Upper lobe of left lung (tissue), 6 donors: ENCODE measurements at places on chromosomes 2 and 18.

- no peak for DNase-seq
Measured at GRCh38 chr18:45588376-45589355, 26.6 kb upstream of the SLC14A2 start.

GRCh38 chr2:68032702-68033101, 30.1 kb downstream of the C1D start:
- DNase-seq: no peak

DNA sequence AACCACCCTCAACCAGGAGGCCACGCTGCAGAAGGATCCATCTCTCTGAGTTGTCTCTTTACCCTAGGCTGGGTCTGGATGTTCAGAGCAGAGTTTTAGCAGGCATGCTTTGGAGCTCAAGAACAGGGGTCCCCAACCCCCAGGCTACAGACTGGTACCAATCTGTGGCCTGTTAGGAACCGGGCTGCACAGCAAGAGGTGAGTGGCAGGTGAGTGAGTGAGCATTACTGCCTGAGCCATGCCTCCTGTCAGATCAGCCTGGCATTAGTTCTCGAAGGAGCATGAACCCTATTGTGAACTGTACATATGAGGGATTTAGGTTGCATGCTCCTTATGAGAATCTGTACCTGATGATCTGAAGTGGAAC, 172.5 kb downstream of the UXS1 start:
- no peak for DNase-seq

GRCh38 chr18:24055878-24056277, 41.3 kb downstream of the TTC39C start:
- DNase-seq: no peak

DNA sequence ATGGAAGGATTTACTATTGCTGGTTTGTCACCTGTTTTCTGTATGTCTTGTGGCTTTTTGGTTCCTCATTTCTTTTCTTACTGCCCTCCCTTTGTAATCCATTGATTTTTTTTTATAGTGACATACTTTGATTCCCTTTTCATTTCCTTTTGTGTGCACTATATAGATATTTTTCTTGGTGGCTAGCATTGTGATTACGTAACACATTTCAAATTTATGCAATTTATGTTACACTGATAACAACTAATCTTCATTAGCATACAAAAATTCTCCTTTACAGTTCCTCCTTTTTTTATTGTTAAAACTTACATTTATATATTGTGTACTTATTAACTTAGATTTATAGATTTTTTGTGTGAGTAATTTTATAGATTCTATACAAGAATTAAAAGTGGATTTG, 80.6 kb downstream of the OTX1 start:
- DNase-seq: no peak

DNA sequence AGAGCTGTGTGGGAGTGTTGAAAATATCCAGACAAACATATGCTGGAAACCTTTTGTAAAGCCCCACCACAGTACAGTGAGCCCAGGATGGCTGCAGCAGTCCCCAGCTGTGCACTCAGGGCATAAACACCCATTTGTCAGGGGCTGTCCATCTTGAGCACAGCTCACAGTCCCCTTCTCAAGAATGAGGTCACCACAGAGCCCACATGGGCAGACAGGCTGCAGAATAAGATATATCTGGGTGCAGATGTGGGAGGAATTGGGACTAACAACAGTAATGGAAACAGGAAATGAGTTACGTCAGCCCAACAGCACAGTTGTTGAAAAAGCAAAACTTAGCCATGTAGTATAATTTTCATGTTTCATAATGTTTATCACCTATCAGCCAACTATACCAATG, 219.6 kb downstream of the ETAA1 start:
- no peak for DNase-seq

DNA sequence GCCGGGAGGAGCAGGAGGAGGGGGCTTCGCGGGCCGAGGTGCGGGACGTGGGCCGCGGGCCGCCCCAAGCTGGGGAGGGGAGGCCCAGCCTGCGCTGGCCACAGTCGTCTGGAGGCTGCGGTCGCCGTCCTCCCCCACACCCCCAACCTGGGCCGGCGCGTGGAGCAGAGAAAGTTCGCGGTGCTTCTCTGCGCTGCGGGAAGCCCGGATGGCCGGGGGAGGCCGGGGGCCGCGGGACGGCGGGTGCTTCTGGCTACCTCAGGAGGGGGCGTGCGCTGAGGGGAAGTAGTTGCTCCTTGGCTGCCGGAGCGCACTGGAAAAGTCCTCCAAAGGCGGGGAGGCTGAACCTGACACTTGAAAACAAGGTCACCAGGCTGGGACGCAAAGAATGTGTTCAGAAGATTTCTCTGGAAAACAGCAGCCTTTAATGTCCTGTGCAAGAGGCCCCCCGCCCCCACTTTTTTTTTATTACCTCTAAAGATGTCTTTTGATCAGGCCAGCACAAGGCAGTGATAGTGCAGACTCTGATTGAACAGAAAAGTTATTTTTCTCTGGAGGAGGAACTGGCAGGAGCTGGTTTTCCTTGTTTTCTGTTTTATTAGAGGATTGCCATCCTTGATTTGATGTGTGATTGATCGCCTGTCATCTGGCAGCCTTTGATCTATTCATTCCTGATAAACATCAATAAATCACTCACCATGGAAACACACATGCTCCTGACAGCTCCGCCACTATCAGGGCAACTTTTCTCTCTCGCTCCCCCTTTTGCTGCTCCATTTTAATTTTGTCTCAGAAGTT, 1.6 kb downstream of the TSHZ1 start:
- DNase-seq: peak; percentile 90

GRCh38 chr2:7633566-7634153, 716.4 kb downstream of the RNF144A start:
- DNase-seq: no peak

DNA sequence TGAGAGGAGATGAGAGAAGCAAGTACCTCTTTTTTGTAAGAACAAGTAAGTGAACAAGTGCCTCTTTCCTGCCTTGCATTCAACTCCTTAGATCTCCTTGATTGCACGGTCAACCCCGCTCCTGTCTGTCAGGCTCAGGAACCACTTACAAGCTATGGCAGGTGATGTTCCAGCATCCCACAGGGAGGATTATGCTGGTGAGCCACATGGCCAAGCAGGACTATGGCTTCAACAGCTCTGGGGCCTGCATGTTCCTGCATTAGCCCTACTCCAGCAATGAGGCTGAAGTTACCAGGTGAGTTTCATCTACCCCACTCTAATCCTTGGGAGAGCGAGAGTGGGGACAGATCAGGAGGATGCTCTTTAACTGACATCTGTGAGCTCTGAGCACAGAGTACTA, 29.5 kb downstream of the TTC32 start:
- no peak for DNase-seq

GRCh38 chr2:191537921-191538320, 140.0 kb upstream of the NABP1 start:
- no peak for DNase-seq

DNA sequence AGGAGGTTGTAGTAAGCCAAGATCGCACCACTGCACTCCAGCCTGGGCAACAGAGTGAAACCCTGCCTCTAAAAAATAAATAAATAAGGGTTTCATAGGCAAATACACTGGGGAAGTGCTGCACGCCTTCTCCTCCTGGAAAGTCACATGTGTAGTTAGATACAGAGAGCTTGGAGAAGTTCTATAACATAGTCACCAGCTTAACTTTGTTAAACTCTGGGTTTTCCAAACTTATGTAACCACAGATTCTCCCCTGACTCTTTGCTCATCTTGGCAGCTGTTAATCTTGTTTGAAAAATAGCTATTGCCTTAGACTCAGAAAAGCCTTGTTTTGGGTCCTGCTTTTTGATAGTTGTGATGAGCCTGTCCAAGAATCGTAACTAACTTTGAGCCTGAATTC, 25.2 kb downstream of the KIAA2012 start:
- DNase-seq: no peak

GRCh38 chr18:61854578-61855448, 38.0 kb downstream of the RNF152 start:
- no peak for DNase-seq

DNA sequence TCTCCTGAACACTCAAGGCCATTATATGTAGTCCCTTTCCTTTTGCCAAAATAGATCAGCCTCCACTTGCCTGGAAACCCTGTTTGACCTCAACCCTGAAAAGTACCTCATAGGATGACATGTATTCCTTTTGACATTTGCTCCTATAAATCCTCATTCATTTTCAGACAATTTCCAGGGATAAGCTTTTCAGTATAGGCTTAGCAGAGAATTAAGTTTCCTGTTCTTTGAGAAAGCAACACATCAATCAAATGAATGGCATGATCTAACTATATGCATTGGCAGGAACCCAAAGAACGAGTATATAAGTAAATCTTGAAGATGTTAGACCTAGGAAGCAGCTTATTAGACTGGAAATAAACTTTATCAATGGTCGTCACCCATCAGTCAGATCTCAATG, 483.0 kb downstream of the CCDC85A start:
- DNase-seq: no peak

- no peak for DNase-seq
Measured at GRCh38 chr2:238949710-238950345, 101.9 kb downstream of the TWIST2 start.

DNA sequence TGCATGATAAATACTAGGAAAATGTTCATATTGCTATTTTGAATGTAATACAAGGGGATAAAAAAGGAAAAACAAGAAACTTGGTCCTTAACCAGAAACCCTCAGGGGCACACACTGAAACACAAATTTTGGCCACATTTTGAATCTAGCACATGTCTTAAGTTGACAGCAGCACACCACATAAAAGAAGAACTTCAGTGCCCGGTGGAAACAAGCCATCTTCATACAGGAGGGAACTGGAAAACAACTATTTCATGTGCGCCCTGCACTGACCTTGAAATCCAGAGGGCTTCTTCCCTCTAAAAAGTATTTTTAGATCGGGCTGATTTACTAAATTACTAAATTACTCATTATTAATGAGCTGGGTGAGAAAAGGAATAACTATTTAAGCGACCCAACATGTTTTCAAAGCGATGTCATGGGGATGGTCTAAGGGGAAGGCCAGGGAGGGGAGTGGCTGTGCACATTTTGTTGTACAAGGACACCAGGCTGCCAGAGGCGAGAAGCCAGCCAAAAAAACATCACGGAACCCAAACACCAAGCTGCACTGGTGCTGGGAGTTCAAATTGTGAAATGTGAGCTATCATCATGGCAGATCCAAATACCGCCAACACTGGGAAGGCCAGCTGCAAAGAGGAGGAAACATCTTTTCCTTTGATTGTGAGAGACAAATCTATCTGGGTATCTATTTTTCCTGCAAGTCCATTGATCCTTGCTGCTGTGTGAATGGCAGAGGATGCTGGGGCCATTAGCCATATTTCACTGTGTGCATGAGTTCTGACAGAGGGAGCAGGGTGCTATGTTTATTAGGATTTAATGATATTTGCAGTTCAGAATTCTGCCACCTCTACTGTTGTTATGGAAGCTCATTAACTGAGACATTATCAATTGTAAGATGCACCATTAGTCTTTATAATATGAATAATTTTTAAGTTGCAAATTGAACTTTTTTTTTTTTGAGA, 150.7 kb upstream of the LMAN1 start:
- no peak for DNase-seq

DNA sequence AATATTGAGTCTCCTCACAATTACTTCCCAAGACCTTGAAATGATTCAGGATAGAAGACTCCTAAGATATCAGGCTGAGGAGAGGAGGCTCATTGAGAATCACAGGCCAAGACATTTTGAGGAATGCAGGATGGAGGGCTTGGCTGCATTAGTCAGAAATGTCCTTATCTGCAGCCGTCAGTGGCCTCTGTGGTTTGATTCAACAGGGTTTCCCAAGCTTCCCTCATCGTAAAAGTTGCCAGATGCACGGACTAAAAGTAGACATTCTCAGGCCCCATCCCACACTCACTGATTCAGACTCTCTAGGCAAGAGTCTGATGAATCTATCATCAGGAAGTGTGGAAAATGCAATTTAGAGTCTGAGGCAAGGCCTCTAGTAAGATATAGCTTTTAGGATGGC, 34.0 kb upstream of the TMEM178A start:
- no peak for DNase-seq

DNA sequence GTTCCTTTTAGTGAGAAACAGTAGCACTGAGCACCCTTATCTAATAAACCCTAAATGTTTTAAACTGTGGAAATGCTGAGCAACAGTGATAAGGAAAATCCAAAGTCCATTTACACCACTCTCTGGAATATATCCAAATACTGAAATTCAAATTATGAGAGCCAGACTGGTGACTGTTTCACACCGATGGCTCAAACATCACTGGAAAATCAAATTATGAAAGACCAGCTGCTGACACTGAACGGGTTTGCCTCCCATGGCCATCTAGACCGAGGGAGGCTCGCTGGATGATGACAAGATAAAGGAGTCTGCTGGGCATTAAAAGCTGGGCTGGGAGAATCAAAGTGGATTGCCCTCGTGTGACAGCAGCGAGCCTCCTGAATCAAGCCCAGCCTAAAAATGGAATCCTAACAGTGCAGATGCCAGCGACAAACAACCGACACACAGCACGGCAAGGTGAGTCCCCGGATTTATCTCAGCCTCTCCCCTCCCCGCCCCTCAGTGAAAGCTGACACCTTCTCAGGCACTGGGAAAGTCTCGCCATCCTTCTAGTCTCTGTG, 30.3 kb downstream of the SERPINE2 start:
- no peak for DNase-seq

GRCh38 chr18:48106976-48107781, 176.7 kb upstream of the SMAD2 start:
- no peak for DNase-seq

DNA sequence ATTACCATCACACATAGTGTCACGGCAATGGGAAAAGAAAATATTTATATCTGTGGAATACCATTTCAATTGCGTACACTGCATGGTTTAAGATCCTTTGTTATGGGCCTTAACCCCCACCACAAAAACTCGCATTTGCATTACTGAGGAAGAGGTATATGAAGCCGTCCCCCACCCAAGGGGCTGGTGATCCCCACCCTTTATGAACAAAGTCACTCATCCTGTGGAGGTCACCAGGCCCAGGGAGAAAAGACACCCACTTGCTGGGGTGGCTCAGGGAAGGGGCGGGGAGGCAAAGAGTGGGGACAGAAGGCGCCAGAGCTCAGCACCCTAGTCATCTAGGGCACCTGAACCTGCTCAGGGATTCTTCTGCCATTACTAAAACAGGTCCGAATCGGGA, 133.8 kb downstream of the ZNF516 start:
- no peak for DNase-seq

DNA sequence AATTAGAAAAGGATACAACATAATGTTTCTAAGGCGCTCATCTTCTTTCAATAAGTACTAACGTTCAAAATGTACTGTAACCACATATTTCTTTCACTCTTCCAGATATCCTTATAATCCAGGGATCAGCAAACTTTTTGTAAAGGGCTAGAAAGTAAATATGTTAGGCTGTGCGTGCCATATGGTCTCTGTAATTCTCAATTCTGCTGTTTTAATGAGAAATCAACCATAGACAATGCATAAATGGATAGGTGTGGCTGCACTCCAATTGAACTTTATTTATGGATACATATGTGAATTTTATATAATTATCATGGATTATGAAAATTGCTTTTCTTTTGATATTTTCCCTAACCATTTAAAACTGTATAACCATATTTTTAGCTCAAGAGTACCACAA, 459.4 kb downstream of the EPHA4 start:
- no peak for DNase-seq

DNA sequence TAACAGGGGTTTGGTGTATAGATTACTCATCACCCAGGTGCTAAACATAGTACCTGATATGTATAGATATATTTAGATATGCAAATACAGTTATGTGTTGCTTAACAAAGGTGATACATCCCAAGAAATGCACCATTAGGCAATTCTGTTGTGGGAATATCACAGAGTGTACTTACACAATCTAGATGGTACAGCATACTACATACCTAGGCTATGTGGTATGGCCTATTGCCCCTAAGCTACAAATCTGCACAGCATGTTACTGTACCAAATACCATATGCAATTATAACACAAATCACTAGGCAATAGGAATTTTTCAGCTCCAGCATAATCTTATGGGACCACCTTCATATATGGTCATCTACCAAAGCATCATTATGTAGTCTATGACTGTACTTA, 43.5 kb upstream of the NPAS2 start:
- DNase-seq: no peak
